ENCODE measurements at places on chromosomes 1 and 21. TPM values are rescaled to one million over a fixed set of nuclear protein-coding genes. Genes with fewer than 3 reads are reported as not detected.

The HCRTR1 gene
- not detected for total RNA-seq

The PODN gene
- not detected for total RNA-seq

DNA sequence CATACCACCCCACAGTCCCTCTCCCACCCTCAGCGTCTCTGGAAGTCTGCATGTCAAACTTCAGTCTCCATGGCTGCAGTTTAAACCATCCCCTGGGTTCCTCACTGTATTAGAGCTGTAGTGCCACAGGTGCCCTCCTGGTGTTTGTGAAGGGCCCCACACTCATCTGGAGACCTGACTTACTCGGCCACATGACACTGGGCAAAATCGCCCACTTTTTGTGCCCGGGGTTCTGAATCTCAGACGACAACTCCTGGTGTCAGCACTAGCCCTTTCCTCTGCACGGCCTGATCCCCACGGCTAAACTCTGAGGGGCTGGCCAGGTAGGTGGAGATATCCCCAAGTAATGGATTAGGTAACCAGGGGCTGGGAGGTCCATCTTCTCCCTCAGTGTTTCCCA lies 6.5 kb downstream of the INKA2 start:
- peaks cover 9% of the 10 kb centered on the region for H3K27me3 ChIP-seq
- H3K27ac ChIP-seq = no peak overlapping the region
- H3K36me3 ChIP-seq = no peaks in the 10 kb centered on the region
- H3K4me1 ChIP-seq = peaks cover 13% of the 10 kb centered on the region
- H3K4me3 ChIP-seq = no peak overlapping the region

- H3K27me3 ChIP-seq = no peaks in the 10 kb centered on the region
- no peak for DNase-seq
- peak overlapping the region; percentile 84 for H3K27ac ChIP-seq
- H3K36me3 ChIP-seq = peaks cover 2% of the 10 kb centered on the region
- peak overlapping the region; percentile 36 for H3K4me3 ChIP-seq
Measured at GRCh38 chr1:31954607-31955283, 16.6 kb upstream of the PTP4A2 start.
